ENCODE measurements at places on chromosomes 7 and 10.
A peak's percentile ranks its signal among the peaks of the same experiment; 100 is the strongest.

- no peak for DNase-seq
Observed at GRCh38 chr10:11227103-11227502, 209.4 kb downstream of the CELF2 start.

DNA sequence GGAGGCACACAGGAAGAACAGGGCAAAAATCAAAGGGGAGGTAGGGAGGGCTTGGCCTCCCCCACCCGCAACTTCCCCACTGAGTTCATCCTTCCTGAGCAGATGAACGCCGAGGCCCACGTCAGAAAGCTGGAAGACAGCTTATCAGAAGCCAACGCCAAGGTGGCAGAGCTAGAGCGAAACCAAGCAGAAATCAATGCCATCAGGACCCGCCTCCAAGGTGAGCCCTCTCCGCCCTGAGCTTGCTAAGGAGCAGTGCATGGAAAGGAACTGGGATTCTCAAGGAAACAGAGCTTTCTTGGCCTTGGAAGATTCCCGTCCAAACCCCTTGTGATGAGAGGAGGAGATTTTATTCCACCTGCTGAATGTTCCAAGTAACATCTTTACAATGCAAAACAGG lies 16.5 kb downstream of the MYH16 start:
- DNase-seq = no peak

DNA sequence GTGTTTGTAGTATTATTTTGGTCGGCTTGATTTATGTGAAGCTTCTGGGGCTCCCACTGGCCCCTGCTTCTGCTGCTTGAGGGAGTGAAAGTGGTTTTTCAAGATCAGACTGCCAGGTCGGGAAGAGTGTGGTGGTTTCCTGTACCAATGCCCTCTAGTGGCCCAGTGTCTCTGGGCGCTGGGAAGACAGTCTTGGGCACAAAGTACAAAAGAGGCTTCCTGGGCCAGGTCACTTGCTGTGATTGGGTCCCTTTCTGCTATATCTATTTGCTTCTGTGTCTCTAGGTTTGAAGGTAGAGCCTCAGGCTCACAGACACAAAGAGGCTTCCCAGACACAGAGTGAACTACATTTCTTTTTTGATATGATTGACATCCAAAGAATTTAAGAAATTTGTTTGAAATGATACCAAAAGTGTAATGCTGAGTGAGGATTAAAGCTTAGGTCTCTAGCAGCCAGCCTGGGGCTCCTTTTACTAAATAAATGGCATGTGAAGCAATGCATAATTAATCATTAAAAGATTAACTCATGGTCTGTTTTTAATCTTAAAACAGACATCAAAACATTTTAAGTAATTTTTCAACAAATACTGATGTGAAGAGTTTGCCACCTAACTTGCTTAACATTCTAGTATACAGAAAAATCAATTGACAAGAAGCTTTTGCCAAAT lies 36.3 kb downstream of the ABCB1 start:
- DNase-seq = peak; percentile 22

- peak; percentile 80 for DNase-seq
Observed at GRCh38 chr7:568031-568951, 48.6 kb upstream of the PDGFA start.

GRCh38 chr10:128660726-128661125 lies 534.5 kb upstream of the MKI67 start:
- no peak for DNase-seq

- peak; percentile 78 for DNase-seq
Observed at GRCh38 chr10:27192284-27192683, 37.1 kb downstream of the MASTL start.

- DNase-seq = no peak
Observed at GRCh38 chr7:18803923-18804322, 308.4 kb downstream of the HDAC9 start.

- DNase-seq = peak; percentile 44
Observed at GRCh38 chr7:143042790-143043271, 9.3 kb upstream of the OR6V1 start.

- no peak for DNase-seq
Observed at GRCh38 chr7:22230238-22230637, 126.7 kb downstream of the RAPGEF5 start.

DNA sequence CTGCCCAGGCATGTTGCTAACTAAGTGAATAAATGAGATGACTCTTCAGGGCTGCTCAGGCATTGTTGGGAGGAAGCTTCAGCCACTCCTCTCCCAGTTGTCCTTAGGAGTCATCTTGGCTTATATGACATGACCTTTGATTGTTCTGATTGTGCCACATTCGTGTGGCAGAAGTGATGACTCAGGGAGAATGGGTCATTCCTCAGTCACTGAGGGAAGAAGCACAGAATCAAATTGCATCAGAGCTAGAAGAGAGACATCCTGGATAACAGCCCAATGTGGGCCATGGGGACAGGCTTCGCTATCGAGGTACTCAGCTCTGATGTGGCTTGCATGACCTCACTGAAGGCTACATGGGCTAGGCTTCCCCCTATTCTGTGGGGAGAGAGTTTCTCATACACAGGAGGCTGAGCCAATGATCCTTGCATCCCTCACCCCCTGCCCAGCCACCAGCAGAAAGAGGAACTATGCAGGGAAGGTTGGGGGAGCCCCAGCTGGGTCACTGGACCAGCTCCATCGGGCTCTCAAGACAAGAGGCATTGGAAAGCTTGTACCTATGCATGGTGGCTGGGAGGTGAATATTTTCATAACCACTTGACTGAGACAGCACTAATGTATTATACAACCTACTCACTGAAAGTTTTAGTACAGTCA lies 6.0 kb upstream of the HMX3 start:
- DNase-seq = no peak

DNA sequence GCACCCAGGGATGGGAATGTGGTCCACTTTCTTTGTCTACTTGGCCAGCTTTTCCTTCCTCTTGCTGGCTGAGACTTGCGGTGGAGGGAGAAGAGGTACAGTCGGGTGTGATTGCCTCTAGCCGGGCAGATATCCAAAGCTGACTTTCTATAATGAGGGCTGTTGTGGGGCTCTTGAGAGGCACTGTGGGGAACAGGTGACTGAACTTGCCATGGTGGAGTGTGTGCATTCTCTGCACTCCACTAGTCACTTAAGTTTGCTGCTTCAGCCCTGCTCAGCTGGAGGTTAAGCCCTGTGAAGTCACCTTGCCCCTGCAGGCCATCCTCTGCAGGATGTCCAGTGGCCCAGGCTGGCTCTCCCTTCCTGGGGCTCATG lies 116.6 kb downstream of the AOAH start:
- no peak for DNase-seq

DNA sequence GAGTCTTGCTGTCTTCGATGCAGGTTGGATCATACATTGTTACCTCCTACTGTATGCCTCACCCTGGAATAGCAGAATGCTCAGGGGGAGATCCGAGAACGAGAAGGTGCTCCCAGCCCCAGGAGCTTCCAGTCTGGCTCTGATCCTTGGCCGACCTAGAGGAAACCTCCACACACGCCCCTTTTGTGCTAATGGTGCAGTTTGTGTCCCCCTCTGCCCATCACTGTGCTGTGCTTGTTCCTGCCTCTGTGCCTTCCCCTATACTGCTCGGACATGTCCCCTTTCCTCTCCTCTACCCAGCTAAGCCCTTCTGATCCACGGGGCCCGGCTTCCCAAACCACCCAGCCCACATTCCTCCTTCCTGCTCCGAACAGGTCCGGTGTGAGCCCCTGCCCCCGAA lies 32.5 kb downstream of the ZNF775 start:
- DNase-seq = no peak

DNA sequence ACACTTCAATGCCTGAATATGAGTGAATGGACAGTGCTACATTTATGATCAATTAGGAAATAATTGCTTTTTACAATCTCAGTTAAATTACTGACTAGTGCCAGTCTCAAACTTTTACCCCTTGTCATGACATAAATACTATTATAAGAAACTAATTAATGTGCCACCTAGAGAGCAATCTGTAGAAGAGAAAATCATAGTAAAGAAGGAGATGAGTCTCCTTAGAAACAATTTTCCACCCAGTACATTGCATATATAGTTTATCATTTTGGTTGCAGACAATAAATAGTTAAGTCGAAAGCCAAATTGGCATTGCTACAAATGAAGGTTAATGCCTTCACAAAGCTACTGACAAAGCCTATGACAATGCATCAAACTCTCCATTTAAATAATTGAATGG lies 68.6 kb downstream of the SLC13A1 start:
- peak; percentile 13 for DNase-seq

DNA sequence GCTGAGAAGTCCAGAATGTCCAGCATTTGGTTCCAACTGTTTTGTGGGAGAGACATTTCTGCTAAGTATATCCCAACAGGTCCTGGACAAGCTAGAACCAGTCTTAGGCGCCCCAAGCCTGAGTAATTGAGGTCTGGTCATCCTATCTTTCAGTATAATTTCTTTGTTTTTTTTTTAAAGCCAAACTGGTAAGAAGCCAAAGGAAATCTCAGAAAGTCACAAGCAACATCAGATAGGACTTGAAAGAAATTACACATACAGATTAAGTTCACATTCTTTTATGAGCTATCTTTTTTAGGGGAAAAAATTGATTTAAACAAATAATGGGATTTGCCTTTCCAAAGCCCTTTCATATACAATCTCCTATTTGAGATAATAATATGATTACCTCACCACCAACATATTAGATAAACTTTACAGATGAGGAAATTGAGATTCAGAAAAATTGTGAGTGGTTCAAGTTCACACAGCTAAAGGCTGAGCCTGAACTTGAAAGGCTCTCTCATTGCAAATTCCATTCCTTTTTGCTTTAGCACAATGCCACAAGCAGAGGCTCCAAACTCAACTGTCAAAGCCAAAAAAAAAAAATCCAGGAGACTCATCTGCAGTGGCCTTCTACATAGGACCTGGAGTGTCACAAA lies 15.0 kb downstream of the PDLIM1 start:
- DNase-seq = peak; percentile 45

- DNase-seq = peak; percentile 91
Observed at GRCh38 chr10:120948889-120949608, 97.9 kb downstream of the WDR11 start.

- DNase-seq = no peak
Observed at GRCh38 chr10:129322933-129323820, 143.9 kb upstream of the MGMT start.

- no peak for DNase-seq
Observed at GRCh38 chr10:62618054-62618453, 186.5 kb upstream of the ADO start.

DNA sequence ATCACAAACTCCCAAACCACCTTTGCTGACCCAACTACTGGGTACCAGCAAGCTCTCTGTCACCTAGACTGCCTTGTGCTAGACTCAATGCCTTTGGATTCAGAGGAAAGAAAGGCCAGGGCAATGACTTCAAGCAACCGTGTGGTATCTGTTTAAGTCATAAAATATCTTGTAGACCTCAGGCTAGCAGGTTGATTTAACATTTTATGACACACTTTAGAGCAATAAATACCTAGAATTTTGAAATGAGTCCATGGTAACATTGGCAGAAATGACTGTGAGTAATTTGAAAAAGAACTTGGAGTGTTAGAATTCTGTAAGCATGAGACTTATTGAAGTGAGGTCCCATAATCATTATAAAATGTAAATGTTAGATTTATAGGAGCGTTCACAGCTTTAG lies 87.2 kb downstream of the TWIST1 start:
- peak; percentile 27 for DNase-seq

- DNase-seq = no peak
Observed at GRCh38 chr10:85510682-85511081, 855.9 kb downstream of the GRID1 start.

DNA sequence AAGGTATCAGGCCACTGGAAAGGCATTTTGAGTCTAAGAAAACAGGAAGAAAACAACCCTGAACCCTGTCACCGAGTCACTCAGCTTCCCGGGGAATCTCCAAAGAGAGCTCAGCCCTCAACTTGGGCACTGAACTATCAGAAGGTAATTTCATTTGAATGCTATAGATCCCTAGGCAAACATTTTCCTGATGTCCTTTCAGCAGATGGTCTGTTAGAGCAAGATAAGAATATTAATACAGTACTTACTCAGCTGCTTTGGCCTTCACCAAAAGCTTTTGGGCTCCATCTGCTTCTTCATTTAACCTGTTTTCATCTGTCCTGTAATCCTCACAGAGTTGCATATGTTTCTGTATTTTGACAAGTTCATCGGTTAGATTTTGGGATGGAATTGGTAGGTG lies 34.2 kb upstream of the LAMB1 start:
- no peak for DNase-seq

DNA sequence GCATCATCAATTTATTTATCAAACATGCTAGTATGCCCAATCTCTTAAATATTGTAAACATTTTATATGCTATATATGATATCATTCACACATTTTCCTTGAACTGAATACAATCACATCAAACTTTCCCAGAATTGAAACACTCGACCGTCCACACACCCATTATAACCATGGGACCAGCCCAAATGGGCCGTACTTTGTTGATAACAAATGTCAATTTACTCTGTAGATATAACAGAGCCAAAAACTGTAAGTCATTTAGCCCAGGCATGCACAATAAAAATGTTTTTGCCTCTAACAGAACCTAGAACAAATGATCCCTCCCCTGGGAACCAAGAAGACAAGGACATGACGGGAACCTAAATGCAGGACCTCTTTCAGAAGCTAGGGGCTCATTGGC lies 683 bp upstream of the ANKRD22 start:
- DNase-seq = no peak

DNA sequence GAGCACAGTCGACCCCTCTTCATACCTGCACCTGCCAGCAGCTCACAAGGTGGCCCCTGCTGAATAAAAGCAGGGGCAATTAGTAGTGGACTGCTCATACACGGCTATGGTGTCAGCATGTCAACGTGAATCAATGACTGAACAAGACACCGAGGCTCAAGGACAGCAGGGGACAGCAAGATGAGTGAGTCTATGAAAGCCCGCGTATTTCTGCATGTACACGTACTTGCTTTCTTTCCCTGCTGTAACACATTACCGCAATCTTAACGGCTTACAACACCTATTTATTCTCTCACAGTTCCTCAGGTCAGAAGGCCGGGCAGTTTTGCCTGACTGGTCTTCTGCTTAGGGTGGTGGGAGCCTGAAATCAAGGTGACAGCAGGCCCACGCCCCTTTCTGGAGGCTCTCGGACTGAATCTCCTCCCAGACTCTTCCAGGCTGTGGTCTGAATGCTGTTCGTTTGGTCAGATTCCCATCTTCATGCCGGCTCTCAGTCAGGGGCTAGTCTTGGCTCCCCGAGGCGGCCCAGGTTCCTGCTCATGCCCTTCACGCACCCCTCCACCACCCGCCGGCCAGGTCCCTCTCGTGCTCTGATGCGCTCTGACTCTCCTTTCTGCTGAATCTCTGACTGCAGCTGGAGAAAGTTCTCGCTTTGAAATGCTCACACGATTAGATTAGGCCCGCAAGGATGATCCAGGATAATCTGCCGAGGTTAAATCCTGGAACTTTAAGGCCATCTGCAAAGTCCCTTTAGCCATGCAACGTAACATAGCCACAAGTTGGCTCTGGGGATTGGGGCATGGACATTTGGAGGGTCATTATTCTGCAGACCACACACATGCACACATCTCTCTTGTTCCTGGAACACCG lies 7.8 kb upstream of the PPP2R2D start:
- no peak for DNase-seq
